Urinary bladder (tissue), 4 donors: ENCODE measurements at places on chromosomes 2 and 18.

GRCh38 chr18:13259701-13260100 is 41.1 kb downstream of the LDLRAD4 start:
- DNase-seq: no peak

- no peak for DNase-seq
Measured at GRCh38 chr2:191701696-191702095, 23.8 kb downstream of the NABP1 start.

GRCh38 chr2:16871411-16871810 is 205.8 kb upstream of the CYRIA start:
- no peak for DNase-seq

DNA sequence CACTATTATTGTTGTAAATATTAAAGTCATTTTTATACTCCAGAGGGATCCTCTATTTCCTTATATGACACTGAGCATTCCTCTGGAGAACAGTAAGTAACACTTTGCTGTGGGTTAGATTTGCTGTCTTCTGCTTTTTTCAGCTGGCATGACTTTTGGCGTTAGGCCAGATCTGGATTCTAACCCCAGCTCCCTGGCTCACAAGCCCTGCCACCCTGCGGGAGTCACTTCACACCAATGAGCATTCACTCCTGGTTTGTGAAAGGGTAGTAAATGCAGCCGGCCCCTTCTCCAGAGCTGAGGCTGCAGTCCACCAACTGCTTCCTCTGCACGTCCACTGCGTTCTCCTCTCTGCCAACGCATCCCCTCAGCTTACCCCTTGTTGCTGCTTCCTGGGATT is 373.8 kb upstream of the RAB6C start:
- no peak for DNase-seq

GRCh38 chr2:213104092-213104902 is 47.1 kb downstream of the IKZF2 start:
- DNase-seq: peak; percentile 47

DNA sequence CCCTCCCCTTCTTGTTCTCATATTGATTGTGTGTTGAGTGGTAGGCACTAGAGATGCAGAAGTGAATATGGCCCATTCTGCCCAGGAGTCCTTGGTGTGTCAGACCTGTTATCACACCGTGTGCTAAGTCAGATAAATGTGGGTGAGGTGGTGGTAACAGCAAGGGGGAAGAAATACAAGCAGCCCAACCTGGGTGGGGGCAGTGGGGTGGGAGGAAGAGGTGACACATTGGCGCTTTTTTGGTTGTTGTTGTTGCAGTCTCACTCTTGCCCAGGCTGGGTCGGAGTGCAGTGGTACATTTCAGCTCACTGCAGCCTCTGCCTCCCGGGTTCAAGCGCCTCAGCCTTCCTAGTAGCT is 12.8 kb downstream of the B3GNT2 start:
- DNase-seq: no peak

- DNase-seq: no peak
Measured at GRCh38 chr2:98378901-98379300, 32.6 kb downstream of the CNGA3 start.

DNA sequence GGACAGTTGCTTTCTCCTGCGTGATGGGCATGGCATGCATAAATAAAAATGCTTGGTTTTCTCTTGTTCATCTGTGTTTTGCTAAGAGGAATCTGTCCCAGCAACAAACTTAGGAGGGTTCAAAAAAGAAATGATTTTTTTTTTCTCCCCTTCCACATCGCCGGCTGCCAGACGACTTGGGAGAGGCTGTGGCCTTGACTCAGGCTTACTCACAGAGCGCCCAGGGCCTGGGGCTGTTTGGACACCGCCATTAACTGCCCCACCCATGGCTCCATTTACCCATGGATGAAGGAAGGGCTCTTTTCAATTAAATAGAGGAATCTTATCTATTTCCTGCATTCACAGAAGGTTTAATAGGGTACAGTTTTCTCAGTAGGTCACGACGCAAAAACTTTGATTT is 22.3 kb upstream of the SERPINB5 start:
- DNase-seq: no peak

- DNase-seq: no peak
Measured at GRCh38 chr2:30393510-30393909, 53.5 kb upstream of the LCLAT1 start.

DNA sequence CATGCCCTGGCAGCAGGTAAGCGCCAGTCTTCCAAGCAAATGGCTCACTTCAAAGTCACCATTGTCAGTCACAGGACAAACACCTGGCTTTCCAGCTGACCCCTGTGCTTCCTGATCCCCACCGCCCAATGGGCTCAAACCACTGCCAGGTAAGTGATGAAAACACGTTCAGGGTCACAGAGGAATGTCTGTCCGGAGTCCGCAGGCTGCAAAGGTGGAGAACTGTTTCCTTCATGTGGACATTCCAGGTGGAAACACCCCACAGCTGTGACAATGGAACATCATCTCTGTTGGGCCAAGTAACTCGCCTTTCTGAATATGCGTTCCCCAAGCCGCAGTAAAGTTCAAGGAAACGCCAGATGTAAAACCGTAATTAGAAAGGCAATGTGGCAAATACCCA is 86.0 kb downstream of the CRACDL start:
- DNase-seq: no peak

DNA sequence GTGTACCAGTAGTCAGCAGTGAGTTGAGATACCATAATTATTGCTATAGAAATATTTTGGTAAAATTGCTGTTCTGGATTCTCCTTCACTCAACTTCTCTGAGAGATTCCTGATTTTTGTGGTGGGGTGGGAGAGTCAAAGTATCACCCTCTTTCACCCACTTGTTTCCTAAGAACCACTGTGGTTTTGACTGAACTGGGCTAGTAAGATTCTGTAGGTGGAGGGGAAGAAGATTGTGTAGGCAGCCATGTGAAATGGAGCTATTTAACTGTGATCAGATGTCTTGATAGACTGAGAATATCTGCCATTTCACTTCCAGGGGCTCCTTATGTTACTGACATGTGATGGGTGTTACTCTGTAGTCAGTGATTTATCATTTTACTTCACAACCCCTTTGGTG is 45.3 kb downstream of the BIRC6 start:
- no peak for DNase-seq

- no peak for DNase-seq
Measured at GRCh38 chr2:191512216-191512835, 165.6 kb upstream of the NABP1 start.

GRCh38 chr2:10180229-10180628 is 57.7 kb downstream of the RRM2 start:
- no peak for DNase-seq

DNA sequence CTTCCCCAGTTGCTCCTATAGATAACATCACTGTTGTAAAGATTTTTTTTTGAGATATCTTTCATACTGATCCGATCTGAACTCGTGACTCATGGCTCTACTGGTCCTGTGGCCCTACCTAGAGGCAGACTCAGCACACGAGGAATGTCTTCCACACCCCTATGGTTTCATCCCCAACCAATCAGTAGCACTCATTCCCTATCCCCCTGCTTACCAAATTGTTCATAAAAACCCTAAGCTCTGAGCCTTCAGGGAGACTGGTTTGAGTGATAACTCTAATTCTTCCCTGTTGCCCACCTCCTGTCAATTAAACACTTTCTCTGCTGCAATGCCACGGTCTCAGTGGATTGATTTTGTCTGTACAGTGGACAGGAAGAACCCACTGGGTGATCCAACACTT is 4.2 kb upstream of the SAP130 start:
- DNase-seq: no peak

DNA sequence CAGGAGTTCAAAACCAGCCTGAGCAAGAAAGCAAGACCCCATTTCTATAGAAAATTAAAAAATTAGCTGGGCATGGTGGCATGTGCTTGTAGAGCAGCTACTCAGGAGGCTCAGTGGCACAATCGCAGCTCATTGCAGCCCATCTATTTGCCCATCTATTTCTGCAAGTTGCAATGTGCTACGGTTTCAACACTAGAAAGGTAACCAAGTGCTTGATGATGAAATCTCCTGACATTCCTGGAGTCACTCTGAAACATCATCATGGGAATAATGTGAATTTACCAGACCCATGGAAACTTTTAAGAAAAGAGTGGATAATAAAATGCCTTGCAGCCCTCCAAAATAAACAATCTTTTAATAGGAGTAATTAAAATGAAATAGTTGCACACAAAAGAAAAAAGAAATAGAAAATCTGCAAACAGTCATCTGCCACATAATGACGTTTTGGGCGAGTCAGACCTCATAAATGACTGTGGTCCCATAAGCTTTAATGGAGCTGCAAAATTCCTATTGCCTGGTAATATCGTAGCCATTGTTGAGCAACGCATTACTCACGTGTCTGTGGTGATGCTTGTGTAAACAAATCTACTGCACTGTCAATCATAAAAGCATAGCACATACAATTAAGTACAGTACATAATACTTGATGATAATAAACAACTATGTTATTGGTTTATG is 46.6 kb upstream of the AMMECR1L start:
- DNase-seq: no peak

- no peak for DNase-seq
Measured at GRCh38 chr2:9197916-9198315, 8.7 kb upstream of the ASAP2 start.

- DNase-seq: no peak
Measured at GRCh38 chr2:190050001-190050400, 12.5 kb downstream of the MSTN start.

DNA sequence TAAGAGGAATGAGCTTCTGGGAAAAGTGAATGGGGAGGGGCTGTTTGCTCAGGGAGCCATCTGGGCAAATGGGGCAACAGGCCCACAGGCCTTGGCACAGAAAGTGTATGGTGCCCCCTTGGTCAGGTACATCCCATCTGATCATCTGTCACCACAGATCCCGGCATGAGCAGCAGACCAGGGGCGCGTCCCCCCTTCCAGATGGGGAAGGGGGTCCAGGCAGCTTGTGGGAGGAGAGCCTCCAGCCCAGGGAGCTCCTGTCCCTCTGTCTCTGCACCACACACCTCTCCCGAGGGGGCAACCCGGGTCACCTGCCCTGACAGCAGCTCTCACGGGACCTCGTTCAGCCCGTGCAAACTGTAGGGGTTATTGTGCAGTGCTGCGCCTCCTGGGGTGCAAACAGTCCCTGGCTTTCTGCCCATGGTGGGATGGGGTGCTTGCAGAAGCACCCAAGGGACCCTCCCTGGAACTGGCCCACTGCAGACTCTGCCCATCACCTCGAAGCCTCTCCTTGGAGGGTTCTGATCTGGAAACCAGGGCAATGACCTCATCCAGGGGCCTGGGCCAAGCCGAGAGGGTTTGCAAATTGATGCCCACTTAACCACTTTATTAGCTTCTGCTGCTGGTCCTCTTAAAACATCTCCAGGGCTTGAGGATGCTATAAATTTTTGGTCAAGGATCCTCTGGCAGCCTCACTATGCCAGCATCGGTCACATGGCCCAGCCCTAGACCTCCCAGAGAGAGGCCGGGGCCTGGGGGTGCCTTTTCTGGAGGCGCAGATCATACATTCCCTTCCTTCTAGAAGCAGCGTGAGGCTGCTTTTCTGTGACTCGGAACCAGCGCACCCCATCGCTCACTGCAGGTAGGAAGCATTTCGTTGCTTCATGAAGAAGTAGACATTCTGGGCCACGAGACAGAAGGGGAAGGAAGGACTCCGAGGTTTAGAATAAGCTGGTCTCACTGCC is 7.6 kb upstream of the BOK start:
- DNase-seq: no peak

DNA sequence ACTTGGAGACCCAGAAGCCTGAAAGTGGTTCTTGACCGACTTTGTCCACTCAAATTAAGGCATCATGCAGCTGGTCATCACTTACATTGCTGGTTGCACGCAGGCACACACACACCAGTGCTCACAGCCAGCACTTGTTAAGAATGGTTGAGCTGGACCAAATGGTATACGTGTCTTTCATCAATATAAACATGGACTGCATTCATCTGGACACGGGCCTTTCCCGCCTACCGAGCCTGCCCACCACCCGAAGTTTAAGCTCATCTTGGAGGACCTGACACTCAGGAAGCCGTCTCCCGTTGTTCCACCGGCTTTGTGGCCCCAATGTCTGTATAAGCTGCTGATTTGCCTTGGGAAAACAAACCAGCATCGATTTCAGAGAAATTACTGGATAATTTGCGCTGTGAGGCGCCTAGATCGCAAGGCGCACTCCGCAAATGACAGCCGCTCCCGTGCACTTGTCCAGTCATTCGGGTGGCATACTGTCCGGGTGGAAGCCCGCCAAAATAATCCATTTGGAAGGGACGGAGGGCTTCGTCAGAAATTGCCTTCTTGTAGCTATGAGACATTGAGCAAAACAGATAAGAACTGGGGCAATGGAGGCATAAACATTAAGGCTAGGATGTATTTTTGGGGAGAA is 40.1 kb upstream of the AKAIN1 start:
- DNase-seq: peak; percentile 5

DNA sequence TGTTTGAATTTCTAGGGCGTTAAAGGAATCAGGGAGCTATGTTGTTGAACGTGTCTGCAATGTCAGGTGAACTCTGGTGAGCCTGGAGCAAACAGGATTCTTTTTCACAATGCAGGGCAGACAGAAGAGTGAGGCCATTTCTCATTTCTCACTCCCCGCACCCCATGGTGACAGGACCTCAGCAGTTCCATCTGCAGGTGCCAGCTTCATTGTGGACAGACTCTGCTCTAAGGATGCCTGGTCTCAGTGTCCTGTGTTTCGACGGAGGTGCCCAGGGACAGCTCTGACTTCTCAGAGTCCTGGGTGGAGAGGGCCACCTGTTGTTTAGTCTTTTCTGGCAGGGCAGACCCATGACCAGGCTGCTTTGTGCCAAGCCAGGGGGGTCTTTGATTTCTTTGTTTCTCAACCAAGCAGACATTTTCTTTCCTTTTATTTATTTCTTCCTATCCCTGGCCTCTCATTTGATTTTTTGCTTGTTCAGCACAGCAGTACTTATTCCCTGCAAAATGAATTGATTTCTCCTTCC is 201.5 kb downstream of the RNF144A start:
- DNase-seq: no peak

DNA sequence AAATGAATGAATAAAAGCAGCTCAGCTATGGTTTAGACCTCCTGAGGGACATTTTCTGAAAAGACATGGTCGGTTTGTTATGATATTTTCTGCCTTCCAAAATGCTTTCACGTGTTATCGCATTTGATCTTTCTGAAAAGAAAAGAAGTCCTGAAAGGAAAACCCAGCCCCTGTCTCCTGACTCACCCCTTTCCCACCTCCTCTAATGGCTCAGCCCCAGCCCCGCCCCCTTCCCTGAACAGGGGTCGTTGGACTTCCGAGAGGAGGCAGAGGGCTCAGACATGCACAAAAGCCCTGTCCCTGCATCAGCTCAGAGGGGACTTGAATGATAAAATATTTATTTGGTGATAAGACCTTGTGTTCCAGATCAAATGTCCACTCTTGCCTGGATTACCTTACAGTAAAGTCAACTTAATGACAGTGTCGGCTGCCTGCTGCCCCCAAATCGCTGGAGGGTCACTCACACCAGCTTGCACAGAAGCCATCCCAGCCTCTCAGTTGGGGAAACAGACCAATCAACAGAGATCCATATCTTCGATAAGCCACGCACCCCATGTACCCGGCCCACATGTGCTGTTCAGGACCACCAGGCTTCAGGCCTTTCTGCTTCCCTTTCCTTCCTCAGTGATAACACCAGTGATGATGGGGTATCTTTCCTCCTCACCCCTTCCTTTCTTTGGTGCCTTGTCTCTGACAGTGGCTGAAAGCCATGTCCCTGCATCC is 69.6 kb downstream of the CLHC1 start:
- DNase-seq: no peak

GRCh38 chr2:197673106-197673505 is 2.3 kb downstream of the RFTN2 start:
- DNase-seq: no peak

- no peak for DNase-seq
Measured at GRCh38 chr2:132911726-132912724, 242.0 kb upstream of the LYPD1 start.

- DNase-seq: no peak
Measured at GRCh38 chr2:109207176-109207575, 78.2 kb downstream of the SH3RF3 start.

- DNase-seq: no peak
Measured at GRCh38 chr2:69188182-69188900, 175.4 kb downstream of the ANTXR1 start.
